Cortex of kidney (tissue), 1 donor: ENCODE measurements at places on chromosomes 1 and 21.

DNA sequence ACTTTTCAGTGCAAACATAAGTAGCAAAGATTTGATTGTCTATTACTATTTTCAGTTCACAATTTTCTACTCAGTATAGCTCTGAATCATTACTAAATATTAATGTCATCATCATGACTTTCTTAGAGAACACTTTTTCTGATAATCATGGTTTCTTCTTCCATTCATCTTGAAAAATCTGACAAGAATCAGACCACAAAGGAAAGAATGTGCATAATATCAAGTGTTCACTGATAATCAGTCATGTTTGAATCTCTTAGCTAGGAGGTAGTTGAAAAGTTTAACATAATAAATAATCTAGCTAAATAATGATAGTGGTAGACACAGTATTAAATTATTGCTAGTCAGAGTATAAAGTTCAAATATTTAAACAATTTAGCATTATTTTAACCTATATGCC lies 133.2 kb downstream of the BRINP3 start:
- DNase-seq: no peak

DNA sequence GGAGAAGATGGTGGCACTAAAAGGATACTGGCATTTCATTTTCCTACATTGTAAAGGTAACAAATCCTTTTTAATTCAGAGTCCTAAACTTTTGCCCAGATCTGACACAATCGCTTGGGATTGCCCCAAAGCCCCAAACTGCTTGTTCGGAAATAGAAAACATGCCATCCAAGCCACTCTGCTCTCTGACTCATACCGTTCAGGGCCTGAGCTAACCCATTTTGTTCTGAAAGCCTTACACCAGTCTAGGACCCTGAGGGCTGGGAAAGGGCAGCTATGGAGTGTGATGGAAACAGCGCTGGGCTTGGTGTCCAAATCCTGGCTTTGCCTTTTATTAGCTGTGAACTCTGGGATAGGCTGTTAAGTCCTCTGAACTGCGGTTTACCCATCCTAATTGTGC lies 159.4 kb upstream of the UBE2U start:
- DNase-seq: no peak

DNA sequence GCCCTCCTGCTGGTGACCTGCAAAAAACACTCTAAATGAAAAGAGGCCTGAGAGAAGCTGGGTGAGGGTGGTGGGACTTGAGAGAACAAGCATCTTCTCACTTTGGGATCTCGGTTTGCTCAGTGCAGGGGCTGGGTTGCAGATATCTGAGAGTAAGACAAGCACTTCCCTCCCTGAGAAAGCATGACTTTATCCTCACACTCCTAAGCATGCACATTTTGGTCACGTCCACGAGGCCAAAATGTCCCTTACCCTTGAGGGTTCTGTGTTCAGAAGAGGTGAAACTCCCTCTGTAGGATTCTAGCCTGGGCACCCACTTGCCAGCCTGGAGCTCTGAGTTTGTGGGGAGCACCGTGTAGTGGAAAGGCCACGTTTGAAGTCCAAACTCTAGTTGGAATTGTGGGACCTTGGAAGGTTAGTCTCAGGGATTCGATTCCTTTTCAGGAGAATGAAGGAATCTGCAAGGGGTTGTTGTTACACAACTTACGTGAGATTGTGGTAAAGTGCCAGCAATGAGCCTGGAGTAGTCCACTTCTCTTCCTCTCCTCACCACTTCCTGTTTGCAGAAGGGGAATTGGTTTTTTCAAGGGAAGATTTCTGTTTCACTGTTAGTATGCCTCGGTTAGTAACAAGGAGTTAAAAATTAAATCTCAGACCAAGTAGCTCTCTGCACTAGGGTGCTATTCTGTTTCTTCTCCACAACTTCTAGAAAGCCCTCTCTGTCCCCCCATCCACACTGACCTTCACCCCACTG lies 3.0 kb downstream of the FCAMR start:
- DNase-seq: no peak

DNA sequence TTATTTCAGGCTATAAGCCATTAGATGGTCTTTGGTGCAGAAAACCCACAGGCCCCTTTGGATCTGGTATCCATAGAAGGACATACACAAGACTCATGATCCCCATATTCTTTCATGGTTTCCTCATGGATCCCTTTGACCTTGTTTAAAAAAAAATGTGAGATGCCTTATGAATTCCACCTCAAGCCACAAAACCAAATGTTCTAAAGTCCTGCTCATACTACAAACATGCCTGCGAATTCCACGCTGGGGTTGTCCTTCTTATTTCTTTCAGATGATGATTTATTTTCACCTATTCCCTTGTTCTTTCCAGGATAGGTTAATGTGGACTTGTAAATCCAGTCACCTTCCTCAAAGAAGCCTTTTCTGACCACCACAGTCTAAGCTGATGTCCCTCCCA lies 256.9 kb upstream of the DPYD start:
- DNase-seq: no peak

DNA sequence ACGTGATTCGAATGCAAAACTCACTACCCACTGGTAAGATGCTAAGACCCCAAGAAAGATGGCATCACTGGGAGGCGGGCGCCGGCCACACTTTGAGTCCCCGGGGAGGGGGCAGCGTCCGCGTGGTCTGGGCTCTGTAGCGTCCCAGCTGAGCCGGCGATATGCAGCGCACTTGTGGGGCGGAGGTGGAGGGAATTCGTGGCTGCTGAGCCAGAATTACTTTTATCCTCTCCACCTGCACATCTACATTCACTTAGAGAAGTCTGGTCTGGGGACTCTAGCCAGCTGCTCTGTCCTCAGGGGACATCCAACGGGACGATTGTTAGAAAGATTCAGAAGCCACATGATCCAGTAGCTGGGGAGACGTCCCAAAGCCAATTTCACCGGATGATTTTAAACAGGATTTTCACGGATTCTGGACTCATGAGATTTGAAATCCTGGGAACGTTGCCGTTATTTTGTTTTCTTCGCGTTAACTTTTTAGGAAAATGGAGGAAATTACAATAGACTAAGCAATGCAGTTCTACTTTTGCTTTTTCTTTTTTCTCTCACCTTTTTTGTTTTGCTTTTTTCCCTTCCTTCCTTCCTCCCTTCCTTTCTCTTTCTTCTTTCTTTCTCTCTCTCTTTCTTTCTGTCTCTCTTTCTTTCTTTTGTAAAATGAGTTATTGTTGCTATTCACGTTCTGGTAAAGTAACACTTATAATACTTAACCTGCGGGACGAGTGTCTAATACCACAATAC lies 1.3 kb downstream of the JAM2 start:
- no peak for DNase-seq

DNA sequence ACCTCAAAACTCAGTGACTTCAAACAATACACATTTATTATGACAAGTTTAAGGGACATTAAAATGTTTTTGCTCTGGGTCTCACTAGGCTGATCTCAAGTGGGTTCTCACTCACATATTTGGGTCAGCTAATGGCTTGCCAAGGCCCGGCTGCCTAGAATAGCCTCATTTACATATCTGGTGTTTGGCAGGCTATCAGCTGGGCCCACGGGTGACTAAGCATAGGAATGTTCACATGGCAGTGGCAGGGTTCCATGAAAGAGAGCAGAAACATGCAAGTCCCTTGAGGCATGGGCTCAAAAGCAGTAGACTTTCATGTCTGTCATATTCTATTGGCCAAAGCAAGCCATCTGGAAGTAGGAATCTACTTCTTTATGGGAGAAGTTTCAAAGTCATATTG lies 492.6 kb downstream of the KCNT2 start:
- no peak for DNase-seq

GRCh38 chr1:30912913-30913652 lies 4.5 kb upstream of the SDC3 start:
- no peak for DNase-seq

- no peak for DNase-seq
Observed at GRCh38 chr1:83500987-83501591, 497.8 kb downstream of the TTLL7 start.

GRCh38 chr1:186782791-186783190 lies 46.0 kb upstream of the PLA2G4A start:
- DNase-seq: no peak

- no peak for DNase-seq
Observed at GRCh38 chr1:53559854-53560580, 100.8 kb downstream of the DMRTB1 start.

GRCh38 chr1:15345705-15346345 lies 63.9 kb upstream of the EFHD2 start:
- DNase-seq: no peak

DNA sequence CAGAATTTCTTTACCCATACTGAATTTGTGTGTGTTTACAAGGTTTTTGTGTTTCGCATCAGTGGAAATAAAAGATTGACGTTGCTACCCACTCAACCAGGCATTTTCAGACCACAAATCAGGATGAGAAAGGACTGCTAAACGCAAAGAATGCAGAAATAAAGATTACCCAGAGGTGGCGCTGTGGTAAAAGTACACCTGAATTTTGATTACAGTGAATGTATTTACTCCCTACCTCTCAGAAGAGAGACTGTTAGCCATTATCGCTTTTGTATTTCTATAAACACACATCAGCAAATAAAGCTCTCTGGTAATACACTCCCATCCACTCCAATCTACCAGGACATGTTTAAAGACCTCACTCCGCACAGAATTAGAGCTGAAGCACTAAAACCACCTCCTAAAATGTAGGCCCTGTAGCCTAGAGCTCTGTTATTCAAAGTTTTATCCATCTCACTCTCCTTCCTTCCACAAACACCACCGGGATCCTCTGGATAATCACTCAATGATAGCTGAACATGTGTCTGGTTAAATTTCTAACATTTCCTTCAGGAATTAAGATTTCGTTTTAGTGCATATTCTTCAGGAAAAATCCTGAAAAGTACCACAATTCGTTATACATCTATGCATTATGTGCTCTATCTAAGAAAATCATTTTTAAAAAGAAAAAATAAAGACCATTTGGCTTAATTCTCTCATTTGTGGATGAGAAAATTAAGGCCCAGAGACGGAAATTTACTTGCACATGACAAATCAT lies 2.5 kb upstream of the LMO4 start:
- no peak for DNase-seq

- no peak for DNase-seq
Observed at GRCh38 chr1:164725401-164725800, 166.4 kb downstream of the PBX1 start.

GRCh38 chr1:172944931-172945330 lies 105.8 kb downstream of the TNFSF18 start:
- DNase-seq: no peak

DNA sequence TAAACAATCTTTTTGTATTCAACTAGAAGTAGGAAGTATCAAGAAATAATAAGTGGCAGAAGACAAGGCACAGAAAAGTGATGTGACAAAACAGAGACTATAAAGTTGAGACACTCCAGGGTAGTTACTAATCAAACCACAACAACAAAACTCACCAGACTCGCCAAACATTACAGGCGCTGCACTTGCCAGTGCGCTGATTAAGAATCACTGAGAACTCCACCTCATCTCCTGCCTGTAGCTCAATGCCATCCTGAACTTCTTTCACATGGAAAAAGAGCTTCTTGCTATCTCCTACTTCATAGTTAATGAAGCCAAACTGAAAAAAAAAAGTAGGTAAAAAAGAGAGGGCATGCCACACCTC lies 2.8 kb upstream of the NRAS start:
- DNase-seq: no peak

- DNase-seq: no peak
Observed at GRCh38 chr1:119136401-119136800, 4.1 kb downstream of the WARS2 start.

DNA sequence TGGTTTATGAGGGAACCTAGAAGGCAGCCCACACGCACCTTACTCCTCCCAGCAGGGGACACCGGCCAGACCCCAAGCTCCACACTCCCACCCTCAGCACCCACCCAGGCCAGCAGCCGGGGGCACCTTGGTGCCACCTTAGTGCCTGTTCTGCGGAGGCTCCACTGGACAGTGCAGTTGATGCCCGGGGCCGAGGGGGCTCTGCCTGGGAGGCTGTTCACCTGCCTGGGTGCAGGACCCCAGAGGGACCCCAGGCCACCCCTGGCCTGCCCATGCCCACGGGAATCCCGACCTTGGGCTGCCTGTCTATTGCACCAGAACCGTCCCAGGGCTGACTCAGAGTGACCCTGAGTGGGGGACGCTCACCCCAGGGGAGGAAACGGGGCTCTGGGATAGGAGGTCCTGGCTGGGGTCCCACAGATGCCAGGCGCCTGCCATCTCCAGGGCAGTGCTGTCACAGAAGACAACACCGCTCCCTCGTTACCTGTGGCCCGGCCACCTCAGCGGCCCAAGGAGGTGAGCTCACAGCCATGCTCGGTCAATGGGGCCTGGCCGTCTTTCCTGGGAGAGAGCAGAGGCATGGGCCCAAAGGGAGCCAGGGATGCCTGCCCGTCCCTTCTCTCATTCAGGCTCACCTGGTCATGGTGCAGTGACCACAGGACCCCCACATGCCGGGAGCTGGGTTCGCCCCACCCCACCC lies 696 bp downstream of the SCNN1D start:
- DNase-seq: no peak

DNA sequence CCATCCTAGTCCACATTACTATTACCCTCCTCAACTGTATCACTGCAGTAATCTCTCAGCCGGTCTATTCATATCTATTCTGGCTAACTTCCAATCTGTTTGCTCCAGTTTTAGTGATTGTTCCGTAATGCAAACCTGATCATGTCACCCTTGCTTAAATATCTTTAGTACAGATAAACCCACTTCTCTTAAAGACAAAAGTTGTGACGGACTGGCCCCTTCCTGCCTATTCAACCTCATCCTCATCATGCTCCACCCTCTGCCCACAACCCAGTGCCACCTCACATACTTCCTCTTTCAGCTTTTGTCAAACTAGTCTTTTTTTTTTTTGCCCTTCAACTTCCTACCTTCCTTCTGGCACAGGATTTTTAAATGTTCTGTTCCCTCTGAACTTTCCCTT lies 2.8 kb upstream of the C1orf162 start:
- no peak for DNase-seq

- DNase-seq: no peak
Observed at GRCh38 chr1:155979597-155980343, 1.4 kb upstream of the ARHGEF2 start.

DNA sequence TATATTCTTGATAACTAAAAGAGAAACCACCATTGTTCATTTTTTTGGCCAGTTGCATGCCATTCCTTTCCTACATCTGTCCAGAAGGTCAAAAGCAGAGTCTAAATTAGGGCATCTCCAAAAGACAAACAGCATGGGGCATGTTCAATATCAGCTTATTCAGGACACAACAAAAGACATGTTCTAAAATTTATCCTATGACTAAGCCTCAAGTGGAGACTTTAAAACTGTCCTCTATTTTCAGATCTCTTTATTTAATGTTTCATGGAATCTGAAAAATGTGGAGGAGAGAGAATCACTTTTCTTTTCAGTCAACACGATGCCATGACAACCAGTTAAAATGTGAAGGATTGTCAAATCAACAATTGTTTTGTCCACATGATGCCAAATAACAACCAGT lies 303.4 kb upstream of the PRMT6 start:
- no peak for DNase-seq

- DNase-seq: no peak
Observed at GRCh38 chr1:241934866-241935265, 22.7 kb upstream of the BECN2 start.
